ENCODE measurements at places on chromosomes 5 and 9. TPM values are rescaled to one million over a fixed set of nuclear protein-coding genes. Genes with fewer than 3 reads are reported as not detected.

DNM1 gene
- 14.8 TPM for total RNA-seq

NR6A1 gene
- 0.23 TPM for total RNA-seq

SPATA31A1 gene
- total RNA-seq = not detected

BNC2 gene
- 19.5 TPM for total RNA-seq

CARTPT gene
- not detected for total RNA-seq

KCNIP1 gene
- 1.0 TPM for total RNA-seq

AJM1 gene
- total RNA-seq = 2.0 TPM

C5orf22 gene
- 17.7 TPM for total RNA-seq

PCDHB11 gene
- total RNA-seq = not detected

TAF11L8 gene
- not detected for total RNA-seq

ZNF300 gene
- 4.6 TPM for total RNA-seq

ITGA1 gene
- total RNA-seq = 34.0 TPM

Measured in pericardium fibroblast (primary cell).